ENCODE measurements at places on chromosomes 1 and 21.

GRCh38 chr1:174880171-174880570 lies 119.6 kb upstream of the CACYBP start:
- DNase-seq: no peak

GRCh38 chr1:24868016-24868875 lies 61.8 kb downstream of the RUNX3 start:
- DNase-seq: no peak

- DNase-seq: no peak
These were observed 14.2 kb upstream of the KANK4 start for GRCh38 chr1:62333441-62333840.

DNA sequence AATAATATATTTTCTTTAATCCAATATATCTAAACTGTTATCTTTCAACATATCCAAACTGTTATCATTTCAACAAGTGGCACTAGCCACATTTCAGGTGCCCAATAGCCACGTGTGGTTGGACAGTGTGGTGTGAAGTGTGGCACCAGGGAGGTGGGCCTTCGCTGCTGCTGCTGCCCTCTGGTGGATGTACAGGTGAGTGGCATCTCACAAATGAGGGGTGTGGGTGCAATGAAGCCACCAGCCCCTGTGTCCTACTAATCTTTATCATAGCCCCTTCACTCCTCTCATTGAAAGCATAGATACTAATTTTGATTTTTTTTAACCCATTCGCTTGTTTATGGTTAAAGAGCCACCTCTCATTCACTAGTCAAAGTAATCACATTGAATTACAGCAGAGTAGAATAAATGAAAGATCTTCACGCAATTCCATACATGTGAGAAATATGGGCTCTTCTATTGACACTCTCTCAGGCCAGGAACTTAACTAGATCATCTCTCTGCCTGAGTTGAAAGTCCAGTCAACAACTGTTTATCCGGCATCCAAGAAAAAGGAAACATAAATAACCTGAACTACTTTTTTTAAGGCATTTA lies 499.2 kb downstream of the OMA1 start:
- peak; percentile 8 for DNase-seq

DNA sequence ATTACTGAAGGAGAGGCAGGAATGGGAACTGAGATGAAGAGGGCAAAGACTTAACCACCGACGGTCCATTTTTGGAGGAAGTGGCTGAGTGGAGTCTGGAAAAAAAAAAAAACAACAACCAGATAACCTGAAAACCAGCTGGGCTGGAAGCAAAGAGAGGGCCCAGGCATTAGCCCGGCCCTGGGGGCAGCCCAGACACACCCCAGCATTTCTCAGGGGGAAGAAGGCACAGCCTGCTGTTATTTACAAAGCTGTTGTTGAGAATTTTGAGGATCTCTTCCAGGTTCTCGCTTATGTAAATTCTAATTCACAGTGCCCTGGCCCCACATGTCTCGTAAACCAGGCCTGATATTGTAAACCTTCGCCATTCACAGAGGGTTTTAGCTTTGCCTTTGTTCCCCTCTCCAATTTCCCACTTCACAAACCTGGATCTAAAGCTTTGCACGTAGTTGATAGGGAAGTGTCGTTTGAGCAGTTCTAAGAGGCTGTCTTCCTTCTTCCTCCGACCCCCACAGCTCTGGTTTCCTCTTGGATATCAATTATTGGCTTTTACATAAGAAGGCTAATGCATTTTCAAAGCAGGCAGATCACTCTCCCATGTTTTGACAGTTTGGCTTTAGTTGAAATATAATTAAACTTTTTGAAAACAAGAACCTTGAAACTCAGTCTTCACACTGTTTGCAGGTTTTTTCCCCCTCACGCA lies 161.8 kb upstream of the IRF2BP2 start:
- no peak for DNase-seq

- DNase-seq: no peak
These were observed 5.7 kb downstream of the VANGL1 start for GRCh38 chr1:115647507-115647906.

- DNase-seq: no peak
These were observed 11.1 kb upstream of the KCNE1 start for GRCh38 chr21:34523019-34523555.

DNA sequence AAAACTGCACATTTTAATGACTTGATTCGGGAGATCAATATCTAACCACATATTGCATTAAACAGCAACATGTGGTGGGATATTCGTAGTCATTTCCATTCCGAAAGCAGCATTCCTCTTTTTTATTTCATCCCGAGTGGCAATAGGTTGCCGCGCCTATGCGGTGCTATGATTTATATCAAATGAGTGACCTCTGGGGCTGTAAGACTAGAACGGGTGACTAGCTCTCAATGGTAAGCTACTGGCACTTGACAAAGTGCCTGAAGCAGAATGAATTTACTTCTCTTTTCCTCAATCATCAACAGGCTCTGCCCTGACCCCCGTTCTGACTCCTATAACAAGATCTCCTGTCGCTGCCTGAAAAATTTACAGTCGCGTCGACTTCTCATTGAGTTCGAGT lies 162.3 kb downstream of the ZNF281 start:
- DNase-seq: no peak

DNA sequence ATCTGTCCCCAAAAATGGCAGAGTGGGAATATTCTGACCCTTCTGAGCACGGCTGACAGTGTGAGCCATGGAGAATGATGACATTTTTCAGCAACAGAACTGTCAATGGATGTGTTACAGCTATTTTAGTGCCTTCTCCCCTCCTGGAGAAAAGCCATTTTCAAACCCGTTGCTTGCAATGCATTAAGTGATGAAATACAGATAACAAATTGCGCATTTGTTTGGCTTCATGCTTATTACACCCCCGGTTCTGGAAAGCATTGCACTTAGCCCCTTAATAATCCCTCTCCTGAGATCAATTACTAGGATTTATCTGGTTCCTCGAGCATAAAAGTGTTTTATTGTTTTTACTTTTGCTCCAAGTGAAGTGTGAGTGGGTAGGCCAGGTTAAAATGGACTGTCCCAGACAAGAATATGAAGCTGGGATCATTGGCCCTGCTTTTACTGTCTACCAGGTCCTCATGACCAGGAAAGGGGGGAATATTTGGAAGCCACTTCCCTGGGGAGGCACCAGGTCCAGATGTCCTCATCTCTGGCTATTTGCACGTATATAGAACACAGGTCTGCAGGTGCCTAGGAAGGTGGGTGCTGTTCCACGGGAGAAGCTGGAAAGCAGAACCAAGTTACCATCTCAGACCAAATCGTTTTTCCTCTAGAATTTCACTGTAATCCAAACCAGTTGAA lies 37.5 kb upstream of the HHAT start:
- DNase-seq: peak; percentile 8

GRCh38 chr1:30962609-30963508 lies 54.3 kb upstream of the SDC3 start:
- DNase-seq: peak; percentile 36

DNA sequence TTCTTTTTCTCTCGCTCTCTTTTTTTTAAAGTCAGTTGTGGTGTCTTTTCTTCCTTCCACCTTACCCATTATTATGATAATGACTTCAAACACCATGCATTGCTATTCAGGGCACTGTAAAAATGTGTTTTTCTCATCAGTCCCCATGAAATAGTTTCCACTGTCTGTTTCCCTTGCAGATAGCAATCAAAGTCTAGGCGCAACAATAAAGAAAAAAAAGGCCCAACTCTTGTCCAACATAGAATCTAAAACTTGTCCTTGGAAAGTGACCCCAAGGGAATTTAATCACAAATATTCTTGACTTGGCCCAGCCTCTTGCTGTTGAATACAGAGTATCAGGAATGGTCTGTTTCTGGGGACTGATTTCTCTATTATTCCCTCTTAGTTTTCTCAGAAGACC lies 382.5 kb downstream of the PLPP3 start:
- no peak for DNase-seq

GRCh38 chr21:46559291-46559983 lies 45.4 kb downstream of the S100B start:
- no peak for DNase-seq

- DNase-seq: no peak
These were observed 21.3 kb downstream of the GPR137B start for GRCh38 chr1:236163463-236164153.

- DNase-seq: no peak
These were observed 16.5 kb downstream of the TLCD4 start for GRCh38 chr1:95133687-95134086.

GRCh38 chr21:23223882-23224281 lies 2225.7 kb downstream of the NCAM2 start:
- no peak for DNase-seq

DNA sequence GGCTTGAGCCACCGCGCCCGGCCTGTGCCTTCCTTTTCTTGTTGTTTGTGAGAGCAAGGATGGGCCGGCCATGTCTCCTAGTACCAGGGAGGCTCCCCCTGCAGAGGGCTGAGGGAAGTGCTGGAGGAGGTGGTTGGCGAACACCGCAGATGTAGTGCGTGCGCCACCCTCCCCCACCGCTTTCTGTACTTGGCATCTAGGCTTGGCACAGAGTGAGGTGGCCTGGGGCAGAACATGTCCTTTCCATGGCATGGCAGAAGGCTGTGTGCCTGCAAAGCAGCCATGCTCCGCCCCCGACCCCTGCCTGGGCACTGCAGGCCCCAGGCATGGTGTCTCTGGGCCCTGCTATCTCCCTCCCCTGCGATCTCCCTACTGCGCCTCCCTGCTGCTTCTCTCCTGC lies 30.7 kb downstream of the ALPL start:
- DNase-seq: no peak

GRCh38 chr1:82511441-82511840 lies 710.7 kb downstream of the ADGRL2 start:
- DNase-seq: no peak

DNA sequence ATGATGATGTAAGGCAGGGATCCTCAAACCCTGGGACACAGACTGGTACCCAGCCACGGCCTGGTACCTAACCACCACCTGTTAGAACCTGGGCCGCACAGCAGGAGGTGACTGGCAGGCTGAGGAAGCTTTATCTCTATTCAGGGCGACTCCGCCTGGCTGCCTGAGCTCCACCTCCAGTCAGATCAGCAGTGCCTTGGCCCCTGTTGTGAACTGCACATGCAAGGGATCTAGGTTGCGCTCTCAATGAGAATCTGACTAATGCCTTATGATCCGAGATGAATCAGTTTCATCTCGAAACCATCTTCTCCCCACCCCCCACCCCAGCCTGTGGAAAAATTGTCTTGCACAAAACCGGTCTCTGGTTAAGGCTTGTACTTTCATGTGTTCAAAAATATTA lies 4.2 kb downstream of the RNPC3 start:
- no peak for DNase-seq

GRCh38 chr21:38768471-38769063 lies 37.2 kb upstream of the ETS2 start:
- peak; percentile 89 for DNase-seq

GRCh38 chr1:159211331-159212136 lies 6.9 kb downstream of the ACKR1 start:
- peak; percentile 82 for DNase-seq

GRCh38 chr1:67041841-67042503 lies 12.0 kb downstream of the SLC35D1 start:
- DNase-seq: no peak

- no peak for DNase-seq
These were observed 7.4 kb downstream of the POFUT2 start for GRCh38 chr21:45280178-45280821.

DNA sequence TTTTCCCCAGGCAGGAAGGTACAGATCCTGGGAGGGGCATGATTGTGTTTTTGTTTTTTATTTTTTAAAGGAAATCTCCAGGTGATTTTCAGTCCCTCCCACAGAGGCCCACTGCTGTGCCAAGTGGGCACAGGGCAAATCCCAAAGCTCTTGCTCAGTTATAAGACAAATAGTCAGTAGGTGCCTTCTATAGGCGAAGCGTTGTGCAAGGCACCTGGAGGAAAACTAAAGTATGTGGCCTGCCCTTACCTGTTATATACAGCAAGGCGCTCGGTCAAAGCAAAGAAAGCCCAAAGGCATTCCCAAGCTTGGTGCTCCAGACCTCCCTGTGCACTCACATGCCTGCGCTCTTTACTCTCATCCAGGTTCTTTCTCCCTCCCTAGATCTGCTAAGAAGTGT lies 81.0 kb downstream of the KCNJ15 start:
- DNase-seq: no peak

DNA sequence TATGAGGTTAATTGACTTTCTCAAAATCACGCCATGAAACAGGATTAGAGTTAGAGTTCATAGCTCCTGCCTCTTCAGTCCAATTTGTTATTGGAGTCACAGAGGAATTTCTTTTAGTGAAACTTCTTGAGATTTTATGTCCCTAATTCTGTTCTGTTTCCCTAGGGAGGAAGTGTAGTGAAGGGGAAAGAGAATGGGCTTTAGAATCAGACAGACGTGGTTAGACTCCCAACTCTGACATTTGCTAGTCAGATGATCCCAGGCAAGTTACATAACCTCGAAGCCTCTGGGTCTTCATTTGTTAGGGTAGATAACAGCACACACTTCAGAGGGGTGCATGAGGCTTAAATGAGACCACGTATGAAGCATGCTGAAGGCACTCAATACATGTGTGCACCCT lies 83.9 kb downstream of the ASTN1 start:
- DNase-seq: no peak

DNA sequence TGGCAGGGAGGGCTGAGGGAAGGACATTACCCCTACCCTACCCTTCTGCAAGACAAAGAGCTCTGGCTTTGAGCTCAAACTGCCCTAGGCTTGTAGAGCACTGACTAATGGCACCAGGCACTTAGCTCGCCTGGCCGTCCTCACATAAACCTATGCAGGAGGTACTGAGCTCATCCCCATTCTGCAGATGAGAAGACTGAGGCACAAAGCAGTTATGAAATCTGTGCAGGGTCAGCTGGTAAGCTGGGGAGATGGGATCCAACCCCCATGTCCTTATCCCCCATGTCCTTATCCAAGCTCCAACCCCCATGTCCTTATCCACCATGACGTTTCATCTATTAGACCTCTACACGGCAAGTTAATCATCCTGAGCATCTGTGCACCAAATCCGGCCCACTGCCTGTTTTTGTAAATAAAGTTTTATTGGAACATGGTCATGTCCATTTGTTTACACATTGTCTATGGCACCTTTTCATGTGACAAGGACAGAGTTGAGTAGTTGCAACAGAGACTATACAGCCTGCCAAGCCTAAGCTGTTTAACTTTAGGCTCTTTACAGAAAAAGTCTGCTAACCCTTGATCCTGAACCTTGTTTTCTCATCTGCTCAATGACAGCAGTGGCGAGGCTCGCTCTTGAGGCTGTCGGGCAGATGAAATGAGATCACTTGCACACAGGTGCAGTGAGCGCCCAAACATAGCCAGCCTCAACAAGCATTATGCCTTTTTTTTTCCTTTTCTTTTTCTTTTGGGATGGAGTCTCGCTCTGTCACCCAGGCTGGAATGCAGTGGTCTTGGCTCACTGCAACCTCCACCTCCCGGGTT lies 86.8 kb downstream of the FBXO2 start:
- DNase-seq: no peak
